Hippocampal formation (tissue), 2 donors: ENCODE measurements at places on chromosomes 4 and X.

DNA sequence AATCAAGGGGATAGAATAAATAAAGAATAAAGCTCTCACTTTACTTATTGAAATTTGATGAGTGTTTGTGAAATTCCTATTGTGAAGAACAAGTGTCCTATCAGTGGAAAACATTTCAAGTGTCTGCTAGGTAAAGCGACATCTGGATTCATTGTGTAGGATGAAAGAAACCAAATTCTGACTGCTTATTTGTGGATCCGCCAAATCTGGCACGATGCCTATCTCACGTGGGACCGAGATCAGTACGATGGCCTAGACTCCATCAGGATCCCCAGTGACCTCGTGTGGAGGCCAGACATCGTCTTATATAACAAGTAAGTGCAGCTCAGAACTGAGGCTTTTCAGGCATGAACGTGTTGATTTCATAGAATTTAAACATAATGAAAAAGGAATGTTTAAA lies 1.9 kb downstream of the CHRNA9 start:
- no peak for DNase-seq

DNA sequence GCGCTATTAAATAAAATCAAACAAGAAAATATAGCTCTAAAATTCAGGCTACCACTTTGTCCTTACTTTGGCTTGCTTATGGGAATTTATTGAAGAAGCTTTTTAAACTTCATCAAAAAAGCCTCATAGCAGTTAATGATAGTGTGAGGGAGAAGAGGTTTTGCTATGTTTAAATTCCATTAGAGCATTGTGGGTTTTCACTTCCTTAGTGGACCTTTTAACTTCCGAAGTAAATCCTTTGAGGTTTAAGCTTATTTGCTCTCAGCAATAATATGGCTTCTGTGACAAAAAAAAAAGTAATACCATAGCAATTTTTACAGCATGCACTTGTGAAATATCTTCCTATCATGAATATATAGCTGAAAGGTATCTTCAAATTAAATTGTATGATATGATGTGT lies 120.2 kb upstream of the NDST4 start:
- DNase-seq: no peak

DNA sequence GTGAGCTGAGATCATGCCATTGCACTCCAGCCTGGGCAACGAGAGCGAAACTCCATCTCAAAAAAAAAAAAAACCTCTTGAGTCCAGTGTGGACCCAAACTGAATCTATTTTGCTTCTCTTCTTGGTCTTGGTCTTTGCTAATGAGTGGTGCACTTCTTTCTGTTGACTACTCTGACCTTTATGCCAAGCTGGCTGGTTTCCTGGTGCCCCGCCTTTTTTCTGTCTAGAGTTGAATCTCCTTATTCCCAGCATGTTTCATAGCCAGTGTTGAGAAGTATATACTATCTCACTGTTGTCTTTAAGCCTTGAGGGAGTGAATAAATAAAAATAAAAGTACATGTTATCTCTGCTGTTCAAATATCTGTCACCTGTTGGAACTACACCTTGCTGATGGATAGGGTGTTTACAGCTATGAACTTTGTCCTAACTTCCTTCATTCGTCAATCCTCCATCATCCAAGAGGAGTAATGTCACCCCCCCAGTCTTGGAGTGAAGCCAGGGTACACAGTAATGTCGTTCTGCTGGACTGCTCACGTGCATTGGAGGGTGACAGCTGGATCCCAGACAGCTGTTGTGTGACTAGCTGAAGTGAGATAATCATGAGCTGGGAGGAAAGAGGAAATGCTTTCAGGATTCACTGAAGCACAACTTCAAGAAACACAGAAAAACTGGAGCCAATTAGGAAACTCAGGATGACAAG lies 99.3 kb upstream of the PRKG2 start:
- DNase-seq: no peak

- DNase-seq: no peak
Measured at GRCh38 chr4:138199568-138200235, 42.4 kb downstream of the SLC7A11 start.

- DNase-seq: peak; percentile 8
Measured at GRCh38 chr4:187908079-187908561, 87.5 kb upstream of the ZFP42 start.

DNA sequence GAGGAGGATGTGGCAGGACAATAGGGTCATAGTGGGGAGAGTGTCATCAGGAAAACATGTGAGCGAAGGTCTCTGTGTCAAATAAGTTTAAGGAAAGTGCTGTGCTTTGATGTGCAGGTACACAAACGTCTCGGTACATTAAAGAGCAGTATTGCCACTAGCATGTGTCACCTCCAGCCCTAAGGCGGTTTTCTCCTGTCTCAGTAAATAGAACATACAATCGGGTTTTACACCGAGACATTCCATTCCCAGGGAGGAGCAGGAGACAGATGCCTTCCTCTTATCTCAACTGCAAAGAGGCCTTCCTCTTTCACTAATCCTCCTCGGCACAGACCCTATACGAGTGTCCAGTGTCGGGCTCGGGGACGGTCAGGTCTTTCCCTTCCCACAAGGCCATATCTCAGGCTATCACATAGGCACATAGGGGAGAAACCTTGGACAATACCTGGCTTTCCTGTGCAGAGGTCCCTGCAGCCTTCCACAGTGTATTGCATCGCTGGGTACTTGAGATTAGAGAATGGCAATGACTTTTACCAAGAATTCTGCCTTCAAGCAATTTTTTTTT lies 684.5 kb downstream of the PDHA2 start:
- DNase-seq: no peak

GRCh38 chrX:136268051-136269048 lies 17.1 kb upstream of the MAP7D3 start:
- peak; percentile 22 for DNase-seq

- DNase-seq: no peak
Measured at GRCh38 chr4:162510937-162511336, 347.1 kb upstream of the FSTL5 start.

DNA sequence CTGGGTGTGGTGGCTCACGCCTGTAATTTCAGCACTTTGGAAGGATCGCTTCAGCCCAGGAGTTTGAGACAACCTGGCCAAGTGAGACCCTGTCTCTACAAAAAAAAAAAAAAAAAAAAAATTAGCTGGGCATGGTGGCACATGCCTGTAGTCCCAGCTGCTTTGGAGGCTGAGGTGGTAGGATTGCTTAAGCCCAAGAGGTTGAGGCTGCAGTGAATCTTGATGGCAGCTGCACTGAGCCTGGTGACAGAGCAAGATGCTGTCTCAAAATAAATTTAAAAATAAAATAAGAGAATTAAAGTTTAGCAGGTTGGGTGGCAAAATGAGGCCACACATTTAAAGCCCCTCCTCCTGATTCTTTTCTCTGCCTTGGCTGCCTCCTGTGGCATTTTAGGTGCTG lies 47.1 kb downstream of the HTT start:
- DNase-seq: no peak

DNA sequence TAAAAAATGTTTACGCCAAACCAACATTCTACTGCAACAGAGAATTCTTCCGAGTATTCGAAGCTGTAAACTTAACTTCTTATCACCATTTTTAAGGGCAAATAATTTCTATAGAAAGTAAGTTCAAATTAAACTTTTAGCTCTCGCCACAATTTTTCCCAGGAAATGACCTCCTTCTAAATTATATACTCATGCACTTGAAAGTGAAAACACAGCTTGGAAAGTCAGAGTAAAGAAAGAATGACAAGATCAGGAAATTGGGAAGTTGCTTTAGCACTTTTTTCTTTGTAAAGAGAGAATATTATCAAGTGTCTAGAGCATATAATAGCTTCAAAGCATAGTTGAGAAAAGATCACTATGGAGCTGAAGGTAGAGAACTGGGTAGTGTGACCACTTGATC lies 1.2 kb downstream of the CYBB start:
- no peak for DNase-seq

GRCh38 chr4:101025755-101026154 lies 321.6 kb downstream of the PPP3CA start:
- no peak for DNase-seq

GRCh38 chr4:104490096-104490769 lies 4.5 kb downstream of the CXXC4 start:
- DNase-seq: peak; percentile 45

GRCh38 chrX:148811236-148811635 lies 310.8 kb downstream of the AFF2 start:
- no peak for DNase-seq

GRCh38 chrX:143663755-143664154 lies 27.9 kb upstream of the SLITRK4 start:
- no peak for DNase-seq

- DNase-seq: no peak
Measured at GRCh38 chrX:136856551-136856950, 24.0 kb downstream of the RBMX start.

DNA sequence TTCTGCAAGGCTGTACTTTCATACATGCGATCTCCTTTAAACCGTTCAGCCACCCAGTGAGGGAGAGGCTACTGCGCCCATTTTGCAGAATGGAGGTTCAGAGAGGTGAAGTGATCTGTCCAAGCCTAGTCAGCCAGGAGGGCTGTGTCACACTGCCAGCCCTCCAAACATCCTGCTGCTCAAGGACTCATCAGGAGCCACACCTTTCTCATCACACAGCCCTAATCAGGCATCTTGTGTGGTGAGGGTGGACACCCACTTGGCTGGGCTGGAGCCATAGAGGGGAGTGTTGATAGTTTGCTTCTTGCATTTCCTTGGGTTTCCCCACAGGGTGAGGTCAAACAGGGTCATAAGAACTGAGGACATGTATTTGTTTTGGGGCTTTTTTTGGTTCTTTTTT lies 5.4 kb upstream of the CXCR3 start:
- no peak for DNase-seq

DNA sequence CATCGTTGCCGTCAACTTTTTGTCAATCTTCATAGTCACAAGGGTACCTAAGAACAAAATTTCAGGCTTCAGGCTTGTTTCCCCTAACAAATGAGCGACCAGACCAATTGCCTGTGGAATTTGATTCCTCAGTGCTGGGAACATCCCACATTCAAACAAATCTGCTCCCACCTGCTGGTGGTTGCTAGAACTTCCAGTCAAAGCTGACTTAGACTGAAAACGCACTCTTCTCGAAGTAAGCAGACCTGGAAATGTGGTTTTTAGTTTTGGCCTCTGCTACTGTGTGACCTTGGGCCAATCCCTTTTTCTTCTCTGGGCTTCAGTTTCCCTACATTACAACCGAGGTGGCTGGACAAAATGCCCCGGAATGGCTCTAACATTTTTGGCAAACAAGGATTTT lies 1.8 kb upstream of the GABRQ start:
- peak; percentile 5 for DNase-seq

DNA sequence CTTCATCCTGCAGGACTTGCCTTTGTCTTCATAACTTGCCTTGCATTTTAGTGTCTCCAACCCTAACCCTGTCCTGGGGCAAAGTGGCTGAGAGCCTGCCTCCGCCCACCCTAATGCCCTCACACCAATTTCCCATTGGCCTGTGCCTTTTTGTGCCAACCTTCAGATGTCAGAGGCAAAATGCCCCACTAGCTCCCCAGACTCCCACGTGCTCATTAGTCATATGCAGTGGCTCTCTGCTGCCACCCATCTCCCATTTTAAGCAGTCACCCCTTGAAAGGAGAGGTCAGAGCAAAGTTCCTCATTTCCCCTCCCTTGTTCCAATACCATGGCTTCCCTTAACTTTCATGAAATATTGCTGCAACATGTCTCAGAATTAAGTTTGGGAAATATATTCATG lies 74.8 kb upstream of the PASD1 start:
- DNase-seq: no peak

GRCh38 chrX:13748486-13748885 lies 13.9 kb downstream of the OFD1 start:
- no peak for DNase-seq

DNA sequence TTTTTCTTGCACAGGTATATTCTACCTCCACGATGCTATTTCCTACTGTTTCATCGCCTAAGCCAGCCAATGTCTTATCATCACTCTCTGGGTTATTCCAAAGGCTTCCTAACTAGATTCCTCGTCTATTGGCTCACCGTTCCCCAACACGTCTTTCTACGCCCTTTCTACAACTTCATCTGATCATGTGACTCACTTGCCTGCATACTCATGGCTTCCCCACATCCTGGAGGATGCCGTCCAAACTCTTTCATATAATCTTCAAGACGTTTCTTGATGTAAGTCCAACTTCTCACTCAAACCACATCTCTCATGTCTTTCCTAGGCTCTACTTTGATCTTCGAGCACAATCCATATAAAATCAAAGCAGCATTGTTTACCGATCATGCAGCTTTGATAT lies 322.0 kb upstream of the PPARGC1A start:
- DNase-seq: no peak

GRCh38 chr4:68271851-68272357 lies 26.4 kb upstream of the TMPRSS11B start:
- DNase-seq: peak; percentile 74

DNA sequence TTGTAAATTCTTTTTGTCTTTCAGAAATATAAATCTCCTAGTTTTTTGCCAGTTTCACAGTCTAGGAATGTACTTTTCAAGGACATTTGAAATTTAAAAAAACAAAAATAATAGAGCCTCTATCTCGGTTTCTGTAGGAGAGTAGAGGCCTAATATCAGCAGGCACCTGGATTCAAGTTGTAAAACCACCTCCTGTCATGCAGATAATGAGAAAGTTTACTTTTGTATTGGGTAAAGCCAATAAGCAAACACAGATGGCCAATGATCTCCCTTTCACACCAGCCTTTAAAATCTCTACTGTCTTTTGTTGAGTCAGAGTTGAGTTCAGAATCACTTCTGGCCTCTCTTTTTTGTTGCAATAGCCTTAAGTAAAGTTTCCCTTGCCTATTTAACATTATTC lies 1499.9 kb downstream of the PCDH18 start:
- DNase-seq: no peak

DNA sequence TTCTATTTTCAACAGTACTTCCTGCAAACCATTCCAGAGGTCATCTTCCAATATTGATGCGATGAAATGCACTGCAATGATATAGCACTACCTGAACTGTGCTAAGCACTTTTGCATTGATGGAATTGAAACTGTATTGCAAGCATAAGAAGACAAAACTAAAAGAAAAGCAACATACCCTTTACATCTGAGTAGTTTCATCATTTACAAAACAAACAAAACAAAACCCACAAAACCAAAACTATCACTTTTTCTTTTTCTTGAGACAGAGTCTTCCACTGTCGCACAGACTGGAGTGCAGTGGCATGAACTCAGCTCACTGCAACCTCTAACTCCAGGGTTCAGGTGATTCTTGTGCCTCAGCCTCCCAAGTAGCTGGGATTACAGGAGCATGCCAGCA lies 120.1 kb upstream of the NAP1L5 start:
- no peak for DNase-seq

DNA sequence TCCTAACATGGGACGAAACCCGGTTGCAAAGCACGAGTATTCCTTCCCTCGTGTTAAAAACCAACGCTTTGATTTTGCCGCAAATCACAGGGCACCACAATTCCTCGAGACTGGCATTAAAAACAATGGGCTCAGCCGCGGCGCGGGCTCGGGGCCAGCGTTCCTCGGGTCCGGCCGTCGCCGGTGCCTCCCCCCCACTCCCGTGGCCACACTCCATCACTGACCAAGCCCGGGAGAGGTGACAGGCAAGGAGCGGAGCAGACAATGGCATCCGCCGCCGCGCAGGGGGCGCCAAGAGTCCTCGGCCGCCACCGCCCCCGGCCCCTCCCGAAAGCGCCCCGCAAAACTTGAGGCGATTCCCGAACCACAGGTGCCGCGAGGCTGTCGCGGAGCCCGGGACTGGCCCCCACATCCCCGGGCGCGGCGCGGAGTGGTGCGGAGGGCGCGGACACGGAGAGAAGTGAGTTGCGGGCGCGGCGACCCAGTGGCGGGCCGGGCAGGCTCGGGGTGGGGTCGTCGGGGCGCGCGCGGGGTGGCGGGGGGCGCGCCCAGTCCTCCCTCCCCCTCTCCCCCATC lies 445 bp downstream of the AP1S2 start:
- peak; percentile 38 for DNase-seq

- DNase-seq: peak; percentile 84
Measured at GRCh38 chr4:98566361-98567008, 91.9 kb downstream of the TSPAN5 start.

- no peak for DNase-seq
Measured at GRCh38 chr4:136650541-136651277, 881.6 kb downstream of the PCDH18 start.
